ENCODE measurements at places on chromosomes 2 and 18.
A peak's percentile ranks its signal among the peaks of the same experiment; 100 is the strongest.

- no peak for DNase-seq
Measured at GRCh38 chr2:16713011-16713423, 47.4 kb upstream of the CYRIA start.

GRCh38 chr2:240818293-240819125 lies 1.5 kb downstream of the KIF1A start:
- DNase-seq: no peak

DNA sequence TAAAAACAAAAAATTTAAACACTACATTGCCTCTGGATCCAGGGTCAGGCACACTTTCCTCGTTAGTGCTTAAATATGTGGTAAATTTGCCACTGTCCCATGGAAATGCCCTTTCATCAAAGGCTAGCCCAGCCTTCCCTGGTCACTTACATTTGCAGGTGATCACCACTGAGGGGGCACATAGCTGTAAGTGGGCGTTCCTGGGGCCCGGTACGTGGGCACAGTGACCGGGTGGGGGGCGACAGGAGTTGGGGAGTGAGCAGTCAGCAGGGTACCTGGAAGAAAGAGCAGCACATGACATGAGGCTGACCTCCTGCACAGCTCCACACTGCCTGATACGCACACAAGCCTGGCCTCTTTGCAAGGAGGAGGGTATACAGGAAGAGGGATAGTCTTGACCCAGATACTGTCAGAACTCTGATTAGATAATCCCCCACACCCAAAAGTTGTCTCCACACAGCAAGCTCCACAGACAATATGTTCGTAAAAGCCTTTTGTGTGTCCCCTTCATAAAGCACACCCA lies 40.5 kb downstream of the FAM168B start:
- DNase-seq: no peak

DNA sequence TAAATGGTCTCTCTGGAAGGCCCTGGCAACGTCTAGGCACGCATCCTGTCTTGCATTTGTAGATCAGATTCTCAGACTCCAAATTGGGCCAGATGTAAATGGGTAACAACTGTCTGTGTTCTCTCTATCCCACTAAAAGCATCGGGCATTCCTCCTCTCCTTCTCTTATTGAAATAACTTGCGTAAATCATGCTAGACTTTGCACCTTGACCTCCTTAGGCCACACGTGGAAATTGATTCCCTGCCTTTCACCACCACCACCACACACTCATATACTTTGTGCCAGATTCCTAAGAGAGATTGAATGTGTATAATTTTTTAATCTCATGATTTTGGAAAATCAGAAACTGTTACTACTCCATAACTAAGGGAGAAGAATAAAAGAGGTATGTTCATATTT lies 21.3 kb downstream of the MAPRE3 start:
- no peak for DNase-seq

DNA sequence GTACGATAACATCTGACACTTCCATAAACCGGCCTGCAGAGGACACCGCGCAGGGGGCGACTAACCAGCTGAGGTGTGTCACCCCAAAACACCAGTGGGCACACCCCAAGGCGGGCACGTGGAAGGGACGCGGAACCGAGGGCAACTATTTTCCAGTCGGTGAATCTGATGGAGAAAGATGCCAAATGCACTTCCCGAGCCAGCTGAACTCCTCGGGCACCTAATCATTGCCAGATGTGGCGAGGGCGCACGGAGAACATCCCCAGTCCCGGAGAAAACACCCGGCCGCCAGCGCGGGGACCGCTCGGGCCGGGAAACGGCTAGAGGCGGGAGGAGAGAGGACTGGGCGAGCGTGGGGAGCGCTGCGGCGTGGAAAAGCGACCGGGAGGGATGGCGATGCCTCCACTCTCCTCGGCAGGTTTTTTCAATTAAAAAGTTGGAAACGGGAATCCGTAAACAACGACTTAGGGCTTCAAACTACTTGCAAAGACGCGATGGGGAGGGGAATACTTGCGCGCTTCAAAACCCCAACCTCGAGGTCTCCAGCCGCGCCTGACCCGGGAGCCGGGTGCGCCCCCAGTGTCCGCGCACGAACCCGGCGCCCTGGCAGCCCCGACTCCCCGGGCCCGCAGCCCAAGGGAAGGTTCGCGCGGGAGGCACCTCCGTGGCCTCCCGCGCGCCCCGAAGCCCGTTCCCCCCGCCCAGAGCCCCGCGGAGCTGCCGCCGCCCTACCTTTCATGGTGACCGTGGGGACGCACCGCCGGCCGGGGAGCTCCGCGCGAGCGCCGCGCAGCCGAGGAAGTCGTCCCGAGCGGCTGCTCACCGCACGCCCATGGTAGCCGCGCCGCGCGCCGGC lies 497 bp downstream of the COLEC12 start:
- DNase-seq: no peak

DNA sequence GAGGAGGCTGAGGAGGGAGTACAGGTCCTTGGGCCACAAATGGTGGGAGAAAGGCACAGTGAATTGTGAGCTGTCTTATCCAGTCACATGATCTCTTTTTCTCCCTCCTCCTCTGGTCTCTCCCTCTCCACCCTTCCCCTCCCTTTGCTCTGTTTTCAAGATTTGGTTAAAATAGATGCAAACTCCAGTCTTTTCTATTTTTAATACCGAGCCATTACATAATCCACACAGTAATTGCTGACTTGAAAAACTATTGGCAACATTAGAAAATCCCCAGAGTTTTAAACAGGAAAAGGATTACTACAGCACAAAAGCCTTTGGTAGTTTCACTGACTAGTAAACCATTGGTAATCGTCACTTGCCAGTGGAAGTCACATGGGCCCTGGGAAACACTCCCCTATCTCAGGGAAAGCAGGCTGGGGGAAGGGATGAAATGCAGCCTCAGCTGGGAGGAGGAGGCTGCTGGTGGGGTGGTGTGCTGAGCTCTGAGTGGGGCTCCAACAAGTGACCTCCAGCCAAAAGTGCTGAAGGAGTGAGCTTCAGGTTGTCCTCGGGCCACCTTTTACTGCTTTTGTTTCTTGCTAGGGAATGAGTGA lies 57.4 kb upstream of the PCBP1 start:
- no peak for DNase-seq

- DNase-seq: no peak
Measured at GRCh38 chr2:65918760-65919187, 486.4 kb upstream of the SPRED2 start.

- DNase-seq: no peak
Measured at GRCh38 chr18:51447351-51448342, 250.2 kb upstream of the MEX3C start.

DNA sequence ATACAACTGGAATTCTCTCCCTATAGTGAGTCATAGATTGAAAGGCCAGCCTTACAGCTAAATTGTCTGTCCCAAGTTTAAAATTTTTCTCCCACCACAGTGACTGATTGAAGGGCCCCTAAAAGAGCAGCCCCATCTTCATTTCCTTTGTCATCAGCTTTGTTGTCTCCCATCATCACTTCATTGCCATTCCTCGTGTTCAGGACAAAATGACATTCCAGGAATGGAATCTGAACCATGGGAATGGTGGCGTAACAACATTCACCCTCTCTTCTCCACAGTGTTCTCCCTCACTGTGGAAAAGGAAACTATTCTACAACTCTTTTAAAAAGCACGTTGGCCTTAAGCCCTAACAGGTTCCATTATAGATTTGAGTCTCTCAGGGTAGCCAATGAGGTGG lies 52.1 kb downstream of the PSTPIP2 start:
- no peak for DNase-seq

DNA sequence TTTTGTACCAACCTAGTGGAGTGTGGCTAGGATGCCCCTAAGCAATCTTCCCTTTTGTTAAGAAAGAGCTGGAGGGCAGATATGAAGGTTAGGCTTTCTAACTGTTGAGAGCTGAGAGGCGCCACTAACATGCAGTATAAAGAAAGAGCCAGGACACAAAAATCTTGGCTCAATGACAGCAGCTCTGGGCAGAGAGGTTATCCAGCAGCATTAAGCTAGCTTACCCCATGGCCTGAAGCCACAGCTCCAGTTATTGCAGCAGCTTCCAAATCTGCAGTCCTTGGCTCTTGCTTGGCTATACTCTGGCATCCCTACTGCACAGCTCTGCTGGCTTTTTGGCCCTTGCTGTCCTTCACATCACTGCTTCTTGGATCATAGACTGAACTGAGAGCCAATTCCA lies 213.4 kb downstream of the GPD2 start:
- DNase-seq: no peak

DNA sequence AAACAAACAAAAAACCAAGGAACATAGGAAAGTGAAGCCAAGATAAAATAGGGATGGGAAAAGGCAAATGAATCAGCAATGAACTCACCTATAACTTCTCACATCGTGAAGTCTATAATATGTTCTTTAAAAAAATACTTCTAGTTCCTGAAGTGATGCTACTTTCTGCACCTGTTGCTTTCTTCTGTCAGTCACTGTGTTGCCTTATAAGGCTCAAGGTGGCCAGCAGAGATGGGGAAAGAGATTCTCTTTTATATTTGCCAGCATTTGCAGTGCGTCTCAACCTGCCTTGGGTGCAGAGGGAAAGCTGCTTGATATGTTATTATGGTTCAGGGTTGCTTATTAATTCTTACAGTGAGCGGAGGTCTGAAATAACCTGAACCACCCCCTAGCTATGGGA lies 14.0 kb downstream of the QPCT start:
- no peak for DNase-seq

- DNase-seq: no peak
Measured at GRCh38 chr18:79043288-79043687, 25.9 kb upstream of the ATP9B start.

DNA sequence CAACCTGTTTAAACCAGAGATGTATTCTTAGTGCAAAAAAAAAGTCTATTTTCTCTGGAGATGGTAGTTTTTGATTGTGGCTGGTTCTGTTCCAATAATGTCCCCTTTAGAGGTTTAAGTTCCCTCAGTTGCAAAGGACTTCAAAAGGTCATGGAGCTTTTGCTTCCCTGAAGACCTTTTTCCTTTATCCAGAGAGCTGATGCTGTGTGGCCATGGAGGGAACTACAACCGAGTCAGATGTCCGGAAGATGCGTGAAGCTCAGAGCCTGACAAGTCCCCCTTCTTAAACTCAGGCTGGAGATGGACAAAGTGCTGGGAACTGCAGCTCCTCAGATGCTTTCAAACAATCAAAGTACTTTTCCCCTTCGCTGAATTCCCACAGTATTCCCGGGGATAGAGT lies 176.1 kb downstream of the TMEM18 start:
- DNase-seq: no peak

GRCh38 chr2:121235542-121235941 lies 49.5 kb downstream of the TFCP2L1 start:
- peak; percentile 4 for DNase-seq

DNA sequence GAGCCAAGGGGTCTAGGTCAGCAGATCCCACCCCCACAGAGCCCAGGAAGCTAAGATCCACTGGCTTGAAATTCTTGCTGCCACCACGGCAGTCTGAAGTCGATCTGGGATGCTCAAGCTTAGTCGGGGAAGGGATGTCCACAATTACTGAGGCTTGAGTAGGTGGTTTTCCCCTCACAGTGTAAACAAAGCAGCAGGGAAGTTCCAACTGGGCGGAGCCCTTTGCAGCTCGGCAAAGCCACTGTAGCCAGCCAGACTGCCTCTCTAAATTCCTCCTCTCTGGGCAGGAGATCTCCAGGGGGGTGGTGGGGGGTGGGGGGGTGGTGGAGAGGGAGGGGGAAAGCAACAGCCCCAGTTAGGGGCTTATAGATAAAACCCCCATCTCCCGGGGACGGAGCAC lies 419.5 kb downstream of the NUP35 start:
- no peak for DNase-seq

GRCh38 chr2:60033325-60033724 lies 520.1 kb downstream of the BCL11A start:
- DNase-seq: no peak

DNA sequence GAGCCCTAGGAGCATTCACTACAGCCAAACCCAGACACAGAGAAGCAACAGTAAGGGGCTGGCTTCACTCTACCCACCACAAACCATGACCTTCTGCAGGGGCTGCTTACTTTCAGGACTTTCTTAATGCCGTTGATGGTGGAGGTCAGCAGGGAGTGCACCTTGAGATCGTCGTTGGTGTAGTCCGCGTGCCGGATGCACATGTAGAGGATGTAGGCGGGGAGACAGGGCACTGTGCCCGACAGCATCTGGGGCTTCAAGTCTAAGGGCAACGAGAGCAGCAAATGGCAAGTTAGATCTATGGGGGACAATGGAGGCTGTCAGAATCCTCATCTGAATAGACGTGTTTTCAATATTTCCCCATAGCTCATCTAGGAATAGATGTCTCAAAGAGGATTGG lies 29.8 kb upstream of the ACAA2 start:
- DNase-seq: no peak

DNA sequence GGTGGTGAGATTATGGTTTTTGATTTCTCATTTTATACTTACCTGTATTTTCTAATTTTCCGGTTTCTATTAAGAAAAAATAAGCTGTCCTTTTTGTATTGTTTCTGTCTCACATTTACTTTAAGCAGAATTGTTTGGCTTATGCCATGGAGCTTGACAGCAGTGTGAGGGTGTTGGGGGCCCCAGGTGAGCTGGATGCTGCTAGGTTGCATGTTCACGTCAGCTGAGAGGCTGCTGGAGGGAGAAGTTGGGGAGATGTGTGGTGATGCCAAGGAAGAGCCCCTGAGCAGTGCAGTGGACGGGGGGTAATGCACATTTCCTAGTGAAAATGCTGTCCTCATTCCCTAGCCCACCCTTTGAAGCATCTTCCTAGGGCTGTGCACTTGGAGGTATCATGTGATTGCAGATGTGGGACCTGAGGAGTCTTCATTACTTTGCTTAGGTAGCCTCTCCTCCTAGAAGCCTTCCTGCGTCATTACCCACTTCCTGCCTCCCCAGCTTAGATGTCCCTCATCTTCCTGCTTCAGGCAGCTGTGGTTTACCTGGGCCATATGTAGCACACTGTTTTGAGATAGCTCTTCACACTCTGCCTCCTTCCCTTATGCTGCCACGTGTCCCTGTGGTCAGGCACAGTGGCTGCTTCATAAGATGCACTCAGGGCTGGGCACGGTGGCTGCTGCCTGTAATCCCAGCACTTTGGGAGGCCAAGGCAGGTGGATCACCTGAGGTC lies 16.2 kb downstream of the ATG16L1 start:
- DNase-seq: no peak

DNA sequence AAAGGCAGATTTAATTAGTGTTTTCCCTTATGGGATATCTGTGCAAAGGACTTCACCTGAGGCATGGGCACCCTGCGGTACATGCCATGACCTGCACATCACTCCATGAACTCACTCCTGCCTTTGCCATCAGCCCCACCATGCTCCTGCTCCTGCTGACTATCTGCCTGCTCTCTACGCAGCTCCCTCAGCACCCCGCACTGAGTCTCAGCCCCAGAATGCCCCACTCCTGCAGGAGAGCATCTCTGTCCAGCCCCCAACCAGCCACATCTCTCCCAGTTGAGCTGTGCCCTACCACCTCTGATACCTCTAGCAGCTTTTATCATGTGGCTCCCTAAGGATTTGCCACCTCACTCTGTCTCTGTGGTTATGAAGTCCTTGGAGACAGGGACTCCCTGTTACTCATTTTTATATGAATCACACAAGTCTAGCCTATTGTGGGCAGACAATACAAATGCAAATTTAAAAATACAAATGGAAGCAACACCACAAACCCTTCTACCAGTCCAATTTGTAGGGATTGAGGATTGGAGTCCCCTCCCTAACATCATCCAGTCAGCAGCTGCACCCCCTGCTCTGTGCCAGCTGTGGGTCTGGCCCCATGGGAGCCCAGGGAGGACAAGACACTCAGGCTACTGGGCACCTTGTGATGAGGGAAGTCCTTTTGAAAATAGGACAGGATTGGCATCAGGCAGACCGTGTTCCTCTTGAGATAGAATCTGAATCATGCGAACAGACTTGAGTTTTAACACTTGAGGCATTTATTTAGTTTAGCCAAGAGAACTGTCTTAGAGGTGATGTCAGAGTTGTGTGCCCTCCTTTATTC lies 689.6 kb upstream of the HS6ST1 start:
- no peak for DNase-seq

GRCh38 chr18:77651441-77651840 lies 401.8 kb downstream of the GALR1 start:
- DNase-seq: no peak

Data from NCI-H524 treated with DMSO at 0.1 percent for 48 hours (cell line).